Skin of body (tissue), 3 donors: ENCODE measurements at places on chromosomes 16 and 17. TPM values are rescaled to one million over a fixed set of nuclear protein-coding genes. Genes with fewer than 3 reads are reported as not detected.

GRCh38 chr17:42305543-42306384, 17.5 kb downstream of the STAT5A start:
- no peak for DNase-seq

GRCh38 chr17:57350266-57350665, 93.9 kb downstream of the MSI2 start:
- no peak for DNase-seq

GRCh38 chr17:68033636-68034451, 1.7 kb upstream of the KPNA2 start:
- peak; percentile 32 for DNase-seq

- no peak for DNase-seq
Measured at GRCh38 chr17:78168903-78169793, 767 bp downstream of the SYNGR2 start.

GRCh38 chr16:86862595-86863280, 284.4 kb downstream of the FOXL1 start:
- DNase-seq = no peak

DNA sequence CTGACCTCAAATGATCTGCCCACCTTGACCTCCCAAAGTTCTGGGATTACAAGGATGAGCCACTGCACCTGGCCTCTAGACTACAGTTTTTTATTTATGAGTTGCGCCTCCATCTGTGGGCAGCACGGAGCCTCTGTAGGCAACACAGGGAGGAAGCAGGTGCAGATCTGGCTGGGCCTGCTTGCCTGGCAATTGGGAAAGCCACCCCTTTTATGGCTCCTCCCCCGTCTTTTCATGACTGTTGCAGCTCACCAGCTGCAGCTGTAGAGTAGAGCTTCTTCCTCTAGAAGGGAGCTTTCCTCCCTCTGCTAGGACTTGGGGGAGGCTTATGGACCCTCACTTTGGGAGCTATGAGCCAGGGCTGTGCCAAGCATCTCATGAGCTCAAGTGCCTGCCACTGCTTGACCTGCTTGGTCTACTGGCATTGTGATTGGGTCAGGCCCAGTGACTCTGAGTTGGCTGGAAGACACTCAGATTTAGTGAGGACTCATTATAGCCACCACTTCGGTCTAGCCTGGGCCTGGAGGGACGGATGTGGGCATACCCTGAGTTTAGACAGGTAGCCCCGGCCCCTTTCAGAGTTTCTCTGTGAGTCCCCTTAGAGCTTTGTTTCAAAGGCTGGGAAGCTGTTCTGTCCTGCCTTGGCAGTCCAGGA, 6.9 kb upstream of the SLC7A6 start:
- no peak for DNase-seq

DNA sequence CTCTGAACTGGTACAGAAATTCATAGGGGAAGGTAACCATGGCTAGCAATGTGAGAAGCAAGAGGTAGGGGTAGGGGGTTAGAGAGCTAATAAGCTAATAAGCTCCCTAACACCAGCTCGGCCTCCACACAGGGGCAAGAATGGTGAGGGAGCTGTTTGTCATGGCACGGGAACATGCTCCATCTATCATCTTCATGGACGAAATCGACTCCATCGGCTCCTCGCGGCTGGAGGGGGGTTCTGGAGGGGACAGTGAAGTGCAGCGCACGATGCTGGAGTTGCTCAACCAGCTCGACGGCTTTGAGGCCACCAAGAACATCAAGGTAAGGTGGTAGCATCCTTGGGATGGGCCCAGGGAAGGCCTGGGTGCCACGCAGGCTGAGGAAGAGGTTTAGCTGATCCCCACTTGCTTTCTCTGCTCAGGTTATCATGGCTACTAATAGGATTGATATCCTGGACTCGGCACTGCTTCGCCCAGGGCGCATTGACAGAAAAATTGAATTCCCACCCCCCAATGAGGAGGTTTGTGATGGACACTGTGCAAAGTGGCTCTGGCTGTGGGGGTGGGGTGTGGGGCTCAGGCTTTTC, 3.5 kb upstream of the FTSJ3 start:
- DNase-seq = no peak

DNA sequence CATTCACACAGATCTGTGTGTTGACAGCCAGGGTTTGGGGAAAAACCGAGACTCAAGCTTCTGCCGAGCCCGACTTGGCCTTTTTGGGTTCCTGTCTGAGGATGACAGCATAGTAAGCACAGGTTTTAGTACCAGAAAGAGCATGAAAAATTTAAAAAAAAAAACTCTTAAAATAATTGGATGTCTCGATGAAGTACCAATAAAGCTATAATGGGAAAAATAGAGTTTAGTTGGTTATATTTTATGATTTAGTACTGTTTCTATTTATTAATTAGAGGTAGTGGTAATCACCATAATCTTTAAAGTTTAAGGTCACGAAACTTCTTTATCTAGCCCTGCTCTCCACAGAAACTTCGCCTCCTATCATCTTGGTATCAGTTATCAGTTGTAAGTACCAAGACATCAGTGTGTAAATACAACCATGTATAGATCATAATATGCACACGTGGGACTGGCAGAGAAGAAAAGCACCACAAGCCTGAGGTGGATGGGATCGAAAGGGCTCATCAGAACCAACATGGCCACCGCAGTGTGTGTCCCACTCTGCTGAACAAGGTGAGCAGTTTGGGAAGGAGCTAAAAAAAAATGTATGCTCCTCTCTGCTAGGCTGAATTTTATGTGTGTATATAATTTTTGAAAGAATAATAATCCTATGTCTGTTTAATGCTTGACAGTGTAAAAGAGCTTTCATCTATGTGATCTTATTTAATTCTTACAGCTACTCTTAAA, 14.4 kb upstream of the EEF2K start:
- peak; percentile 80 for DNase-seq

DNA sequence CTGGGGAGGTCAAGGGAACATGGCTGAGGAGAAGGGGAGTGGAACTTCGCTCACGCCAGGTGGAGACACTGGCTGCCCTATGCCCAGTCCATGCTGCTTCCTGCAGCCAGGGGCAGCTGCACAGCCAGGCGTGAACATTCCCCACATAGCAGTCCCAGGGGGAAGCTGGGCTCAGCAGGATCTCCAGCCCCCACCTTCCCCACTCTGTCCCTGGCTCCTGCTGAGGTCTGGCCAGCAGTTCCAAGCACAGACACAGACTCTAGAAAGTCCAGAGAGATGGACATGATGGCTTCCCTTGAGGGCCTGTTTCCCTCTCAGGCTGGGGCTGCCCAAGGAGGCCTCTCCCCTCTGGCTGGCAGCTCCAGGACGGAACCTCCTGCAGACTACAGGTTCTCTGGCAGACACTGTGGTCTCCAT, 9.3 kb downstream of the JUP start:
- DNase-seq = no peak

DNA sequence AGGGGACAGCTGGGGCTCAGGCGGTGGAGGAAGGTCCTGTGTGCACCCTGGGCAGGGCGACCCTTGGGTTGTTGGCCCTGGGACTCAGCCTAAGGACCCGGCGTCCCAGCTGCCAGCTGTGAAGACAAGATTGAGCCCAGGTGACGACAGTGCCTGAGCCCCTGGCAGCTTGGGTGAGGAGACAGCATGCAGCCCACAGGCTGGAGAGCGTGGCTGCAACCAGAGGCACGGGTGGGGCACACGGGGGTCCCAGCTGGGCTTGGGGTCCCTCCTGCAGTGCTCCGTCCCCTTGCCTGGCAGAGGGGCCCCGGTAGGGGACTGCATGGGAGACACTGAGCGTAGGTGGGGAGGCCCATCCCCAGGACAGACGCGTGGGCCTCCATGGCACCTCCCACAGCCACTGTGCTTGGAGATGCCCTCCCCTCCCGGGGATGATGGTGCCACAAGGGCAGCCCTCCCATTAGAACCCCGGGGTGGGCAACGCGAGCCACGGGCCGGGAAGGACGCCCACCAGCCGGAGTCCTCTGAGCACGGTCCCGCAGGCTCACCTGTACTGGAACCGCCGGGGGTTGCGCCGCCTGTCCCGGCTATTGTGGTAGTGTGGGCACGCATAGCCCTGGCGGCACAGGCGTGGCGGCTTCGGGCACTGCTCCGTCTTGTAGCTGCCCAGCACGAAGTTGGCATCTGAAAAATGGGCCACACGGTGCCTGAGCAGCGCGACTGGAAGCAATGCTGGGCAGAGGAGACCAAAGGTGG, 15.5 kb downstream of the UNKL start:
- no peak for DNase-seq

GRCh38 chr17:19647697-19648474, 665 bp upstream of the ALDH3A2 start:
- DNase-seq = peak; percentile 50

DNA sequence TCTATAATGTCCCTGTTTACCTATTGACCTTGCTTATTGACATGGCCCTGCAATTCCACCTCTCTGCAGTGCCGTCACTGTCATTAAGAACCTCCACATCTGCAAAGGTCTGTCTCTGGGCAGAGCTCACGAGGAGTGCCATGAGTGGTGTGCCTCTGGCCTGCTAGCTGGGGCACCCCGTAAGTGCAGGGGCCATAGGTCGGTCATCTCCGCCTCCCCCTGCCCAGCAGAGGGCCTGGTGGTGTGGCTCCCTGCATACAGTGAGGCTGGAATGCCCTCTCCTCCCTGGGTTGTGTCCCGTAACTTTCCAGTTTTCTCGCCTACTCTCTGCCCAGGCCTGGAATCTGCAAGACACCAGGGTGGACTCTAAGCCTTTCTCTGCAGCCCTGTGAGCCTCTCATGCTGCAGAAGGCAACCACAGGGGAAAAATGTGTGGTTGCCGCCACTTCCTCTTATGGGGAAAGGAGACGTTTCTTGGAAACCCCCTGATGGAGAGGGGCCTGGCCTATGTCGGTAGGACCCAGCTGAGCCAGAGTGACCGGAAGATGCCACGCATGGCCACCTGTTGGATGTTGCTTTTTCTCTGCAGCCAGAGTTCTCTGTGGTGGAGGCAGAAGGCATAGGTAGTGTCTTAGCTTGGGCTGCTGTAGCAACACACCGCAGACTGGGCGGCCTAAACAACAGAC, 2.7 kb upstream of the SNX20 start:
- DNase-seq = no peak

GRCh38 chr17:47698749-47699535, 5.0 kb downstream of the TBKBP1 start:
- no peak for DNase-seq

- peak; percentile 52 for DNase-seq
Measured at GRCh38 chr16:23060458-23061320, 88.6 kb downstream of the USP31 start.

DNA sequence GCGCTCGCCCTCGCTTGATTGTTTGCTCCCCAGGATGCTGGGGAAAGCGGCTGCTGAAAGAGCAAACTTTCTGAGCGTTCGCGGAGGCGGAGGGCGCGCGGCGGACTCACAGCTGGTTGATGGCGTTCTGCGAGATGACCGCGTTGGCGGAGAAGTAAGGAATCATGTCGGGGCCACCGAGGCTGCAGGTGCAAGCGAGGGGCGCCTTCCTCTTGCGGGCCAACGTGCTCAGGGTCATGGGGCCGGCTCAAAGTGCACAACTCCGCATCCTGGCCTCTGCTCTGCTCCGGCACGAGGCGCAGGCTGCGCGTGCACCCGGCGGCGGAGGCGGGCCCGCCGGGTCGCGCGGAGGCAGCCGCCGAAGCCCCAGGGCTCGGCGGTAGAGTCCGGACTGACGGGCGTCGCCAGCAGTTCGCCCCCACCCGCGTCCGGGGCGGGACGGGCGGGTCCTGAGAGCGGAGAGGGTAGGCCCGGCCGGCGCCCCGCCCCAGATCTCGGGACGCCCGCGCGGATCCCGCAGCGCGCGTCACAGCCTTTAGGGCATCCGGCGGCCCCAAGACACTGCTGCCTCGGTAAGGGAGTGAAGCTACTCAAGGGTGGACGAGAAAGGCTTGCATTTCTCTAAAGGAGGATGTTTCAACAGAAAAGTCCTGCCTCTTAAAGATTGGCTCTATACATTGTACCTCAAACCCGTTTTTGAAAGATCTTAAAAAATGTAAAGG, 138.5 kb upstream of the CORO6 start:
- peak; percentile 35 for DNase-seq

GRCh38 chr16:4873091-4873490, 25.8 kb downstream of the UBN1 start:
- DNase-seq = no peak

GRCh38 chr17:36661047-36661666, 59.8 kb downstream of the MRM1 start:
- DNase-seq = no peak

GRCh38 chr16:13552062-13552959, 367.6 kb upstream of the ERCC4 start:
- DNase-seq = no peak

DNA sequence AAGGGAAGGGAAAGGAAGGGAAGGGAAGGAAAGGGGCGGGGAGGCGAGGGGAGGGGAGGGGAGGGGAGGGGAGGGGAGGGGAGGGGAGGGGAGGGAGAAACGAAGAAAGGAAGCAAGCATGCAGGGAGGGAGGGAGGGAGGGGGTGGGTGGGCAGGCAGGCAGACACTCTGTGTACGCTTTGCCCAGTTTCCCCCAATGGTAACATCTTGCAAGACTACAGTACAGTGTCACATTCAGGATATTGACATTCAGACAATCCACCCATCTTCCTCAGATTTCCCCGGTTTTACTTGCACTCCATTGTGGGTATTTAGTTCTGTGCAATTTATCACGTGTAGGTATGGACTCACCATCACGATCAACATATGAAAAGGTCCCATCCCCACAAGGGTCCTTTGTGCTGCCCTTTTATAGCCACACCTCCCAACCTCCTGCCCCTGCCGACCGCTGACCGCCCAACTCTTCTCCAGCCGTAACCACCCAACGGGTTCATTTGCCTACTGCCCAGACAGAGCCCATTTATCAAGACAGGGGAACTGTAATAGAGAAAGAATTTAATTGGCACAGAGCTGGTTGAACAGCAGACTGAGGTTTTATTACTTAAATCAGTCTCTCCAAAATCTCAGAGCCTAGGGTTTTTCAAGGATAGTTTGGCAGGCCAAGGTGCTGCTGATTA, 91.4 kb upstream of the FA2H start:
- no peak for DNase-seq

GRCh38 chr16:83929811-83930555, 23.1 kb upstream of the OSGIN1 start:
- DNase-seq = no peak

GRCh38 chr17:49952912-49953497, 16.0 kb upstream of the DLX4 start:
- no peak for DNase-seq

DNA sequence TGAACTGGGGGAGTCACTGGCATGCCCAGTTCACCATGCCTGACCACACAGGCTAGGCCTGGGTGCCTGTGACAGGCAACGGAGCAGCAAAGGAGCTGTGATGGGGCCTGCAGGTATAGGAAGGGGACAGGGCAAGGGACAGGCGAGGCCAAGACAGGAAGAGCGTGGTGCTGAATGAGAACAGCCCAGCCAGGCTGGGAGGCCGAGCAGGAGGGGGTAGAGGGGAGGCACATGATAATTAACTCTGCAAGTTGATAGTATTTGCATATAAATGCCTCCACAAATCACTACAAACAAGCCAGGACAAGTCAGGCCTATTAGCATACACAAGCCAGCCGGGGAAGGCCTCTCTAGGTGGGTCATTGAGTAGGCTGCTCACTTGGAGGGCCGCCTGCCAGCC, 7.8 kb downstream of the ZFHX3 start:
- no peak for DNase-seq

NPIPA7 gene
- total RNA-seq = 4.0 TPM

KIF2B gene
- not detected for total RNA-seq

MT1B gene
- total RNA-seq = not detected

UBE2O gene
- total RNA-seq = 20.2 TPM

ITGAD gene
- total RNA-seq = 0.10 TPM

TEX19 gene
- not detected for total RNA-seq

MT3 gene
- total RNA-seq = not detected

GALR2 gene
- not detected for total RNA-seq

TNS4 gene
- 25.6 TPM for total RNA-seq

KRTAP1-3 gene
- total RNA-seq = 12.2 TPM

KRTAP16-1 gene
- total RNA-seq = 4.5 TPM

ATP2A1 gene
- 64.1 TPM for total RNA-seq

CMTM2 gene
- 2.5 TPM for total RNA-seq

EPX gene
- 1.9 TPM for total RNA-seq

TBC1D3E gene
- not detected for total RNA-seq

GAST gene
- not detected for total RNA-seq
